ENCODE measurements at places on chromosomes 16 and 17.

- no peak for DNase-seq
Observed at GRCh38 chr17:5571281-5571680, 13.0 kb downstream of the NLRP1 start.

GRCh38 chr16:53202398-53202797 lies 147.6 kb downstream of the CHD9 start:
- DNase-seq: no peak

- DNase-seq: no peak
Observed at GRCh38 chr17:79405823-79406222, 205.0 kb downstream of the RBFOX3 start.

DNA sequence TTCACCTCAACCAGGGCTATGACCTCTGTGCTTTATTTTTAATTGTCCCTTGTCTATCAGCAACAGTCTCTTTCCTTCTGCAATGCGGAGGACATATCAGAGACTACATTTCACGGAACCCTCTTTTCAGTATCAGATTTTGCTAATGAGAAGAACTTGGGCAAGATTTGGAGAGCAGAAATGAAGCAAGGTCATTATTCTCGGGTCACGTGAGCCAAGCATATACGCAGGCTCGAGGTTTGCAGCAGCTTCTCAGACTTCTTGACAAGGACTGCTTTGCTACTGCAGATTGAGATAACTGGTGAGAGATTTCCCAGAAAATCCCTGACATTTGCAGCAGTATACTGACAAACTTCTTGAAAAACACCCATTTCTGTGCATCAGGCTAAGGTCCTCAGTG lies 30.4 kb downstream of the ABCA10 start:
- DNase-seq: no peak

GRCh38 chr17:59607817-59608403 lies 11.8 kb upstream of the CLTC start:
- no peak for DNase-seq

GRCh38 chr16:85988306-85988705 lies 89.3 kb downstream of the IRF8 start:
- DNase-seq: no peak

- DNase-seq: no peak
Observed at GRCh38 chr17:41891135-41892020, 26.2 kb upstream of the KLHL11 start.

GRCh38 chr17:4150096-4150495 lies 7.1 kb downstream of the CYB5D2 start:
- DNase-seq: no peak

DNA sequence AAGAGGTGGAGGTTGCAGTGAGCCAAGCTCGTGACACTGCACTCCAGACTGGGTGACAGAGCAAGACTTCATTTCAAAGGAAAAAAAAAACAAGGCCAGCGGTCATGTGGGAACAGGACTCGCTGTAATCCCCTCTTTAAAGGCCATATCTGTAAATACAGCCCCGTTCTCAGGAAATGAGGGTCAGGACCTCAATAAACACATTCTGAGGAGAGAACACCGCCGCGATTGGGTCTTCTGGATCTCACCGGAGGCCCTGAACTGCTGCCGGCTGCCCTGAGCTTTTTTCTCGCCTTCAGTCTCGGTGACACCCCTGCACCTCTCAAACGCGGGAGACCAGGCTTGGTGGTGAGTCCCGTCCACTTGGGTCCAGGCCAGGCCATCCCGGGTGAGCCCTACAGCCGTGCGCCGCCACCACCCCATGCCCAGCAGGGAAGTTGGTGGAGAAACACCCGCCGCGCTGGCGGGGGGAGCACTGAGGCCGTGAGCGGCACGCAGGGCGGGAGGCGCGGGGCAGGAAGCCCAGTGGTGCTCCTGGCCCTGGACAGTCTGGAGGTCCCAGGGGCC lies 28.4 kb downstream of the SLC25A10 start:
- no peak for DNase-seq

- DNase-seq: no peak
Observed at GRCh38 chr16:57026778-57027062, 37.4 kb downstream of the NLRC5 start.

- DNase-seq: no peak
Observed at GRCh38 chr17:13475574-13476223, 126.0 kb downstream of the HS3ST3A1 start.

DNA sequence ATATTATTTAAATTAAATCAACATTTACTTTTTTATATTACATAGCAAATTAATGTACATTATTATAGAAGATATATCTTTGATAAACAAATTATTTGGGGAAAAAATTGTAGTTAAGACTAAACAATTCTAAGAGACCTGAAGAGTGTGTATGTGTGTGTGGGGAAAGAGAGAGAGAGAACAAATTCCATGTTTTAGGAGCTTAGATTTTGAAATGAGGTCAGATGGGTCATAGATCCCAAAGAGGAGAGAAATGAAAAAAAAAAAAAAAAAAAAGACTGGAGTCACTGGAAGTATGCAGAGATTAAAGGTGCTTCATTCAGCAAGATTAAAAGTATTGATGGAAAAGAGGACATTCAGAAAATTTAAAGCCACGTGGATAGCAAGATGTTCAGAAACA lies 206.8 kb downstream of the CNTNAP4 start:
- no peak for DNase-seq

DNA sequence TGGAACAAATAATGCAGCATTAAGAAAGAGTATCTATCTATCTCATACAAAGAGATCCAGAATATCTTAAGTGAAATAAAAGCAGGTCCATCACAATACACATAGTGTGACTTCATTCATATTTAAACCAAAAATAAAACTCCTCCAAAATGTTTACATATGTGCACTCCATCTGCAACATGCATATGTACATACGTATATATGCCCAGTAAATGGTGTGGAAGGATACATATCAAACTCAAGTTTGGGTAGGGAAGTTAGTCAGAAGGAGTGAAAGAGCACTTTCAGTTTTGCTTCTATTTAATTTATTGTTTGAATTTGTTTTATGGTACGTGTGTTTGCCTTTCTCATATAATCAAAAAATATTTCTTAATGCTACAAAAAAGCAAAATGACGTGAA lies 12.0 kb upstream of the ADAT1 start:
- no peak for DNase-seq

GRCh38 chr16:81543571-81543970 lies 99.0 kb downstream of the CMIP start:
- DNase-seq: no peak

Data from DMS79 treated with DMSO at 0.1 percent for 48 hours (cell line).